ENCODE measurements at places on chromosomes 5 and 9.

GRCh38 chr5:129904667-129905472 is 605 bp downstream of the CHSY3 start:
- no peak for DNase-seq

GRCh38 chr5:150181766-150182545 is 7.9 kb upstream of the SLC6A7 start:
- no peak for DNase-seq

- no peak for DNase-seq
Measured at GRCh38 chr9:91833096-91833877, 116.7 kb downstream of the ROR2 start.

DNA sequence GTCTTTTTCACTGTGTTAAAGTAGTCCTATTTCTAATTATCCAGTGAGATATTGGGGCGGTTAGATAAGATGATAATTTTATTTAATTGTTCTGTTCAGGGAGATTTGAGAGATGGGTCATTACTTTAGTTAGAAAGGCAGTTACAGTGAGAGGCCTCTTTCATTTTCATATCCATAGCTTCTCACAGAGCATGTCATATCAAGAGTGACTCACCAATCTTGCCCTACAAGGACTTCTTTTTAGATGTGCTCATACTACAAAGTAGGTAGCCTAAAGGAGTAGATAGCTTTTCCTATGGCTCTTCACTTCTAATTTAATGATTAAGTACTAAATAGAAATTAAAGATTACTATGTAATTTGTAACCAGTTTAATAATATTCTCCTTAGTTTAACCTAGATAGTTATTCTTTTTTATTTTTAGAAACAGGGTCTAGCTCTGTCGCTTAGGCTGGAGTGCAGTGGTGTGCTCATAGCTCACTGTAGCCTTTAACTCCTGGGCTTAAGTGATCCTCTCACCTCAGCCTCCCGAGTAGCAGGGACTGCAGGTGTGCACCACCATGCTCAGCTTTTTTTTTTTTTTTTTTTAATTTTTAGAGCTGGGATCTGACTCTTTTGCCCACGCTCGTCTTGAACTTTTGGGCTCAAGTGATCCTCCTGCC is 71.0 kb downstream of the FER start:
- no peak for DNase-seq

DNA sequence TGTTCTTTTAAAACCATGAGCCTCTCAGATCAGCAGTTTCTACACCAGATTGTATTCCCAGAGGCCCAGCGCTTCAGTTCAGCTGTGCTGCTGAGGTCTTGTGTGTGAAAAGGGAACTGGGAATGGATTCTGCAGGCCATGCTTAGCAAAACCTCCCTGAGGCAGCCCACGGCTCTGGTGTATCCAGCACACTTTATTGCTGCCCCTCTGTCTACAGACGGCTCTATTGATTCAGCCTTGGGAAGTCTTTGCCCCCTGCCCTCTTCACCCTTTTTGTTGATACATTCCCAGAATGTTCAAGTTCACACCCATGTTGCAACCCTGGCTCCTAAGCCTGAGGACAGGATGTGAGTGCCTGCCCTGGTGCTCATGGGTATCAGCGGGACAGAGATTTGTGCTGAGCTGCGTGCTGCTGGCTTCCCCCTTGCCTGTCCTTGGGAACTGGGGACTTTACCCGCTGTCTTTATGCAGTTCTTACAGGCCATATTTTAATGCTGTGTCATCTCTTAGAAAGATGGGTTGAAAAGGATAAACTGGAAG is 37.3 kb downstream of the ARHGAP26 start:
- DNase-seq, result no peak
